Mesenchymal stem cell (in vitro differentiated cells and primary cell): ENCODE measurements at places on chromosomes 7 and 10.

- no peaks in the 10 kb centered on the region for H3K27me3 ChIP-seq
- H3K27ac ChIP-seq: no peak overlapping the region
- no peak overlapping the region for H3K4me3 ChIP-seq
- no peaks in the 10 kb centered on the region for H3K36me3 ChIP-seq
- peak; percentile 13 for DNase-seq
Measured at GRCh38 chr7:35758421-35758820, 42.4 kb upstream of the SEPTIN7 start.

GRCh38 chr7:927031-927671 is 27.3 kb downstream of the ADAP1 start:
- no peak overlapping the region for H3K27ac ChIP-seq
- H3K36me3 ChIP-seq: no peaks in the 10 kb centered on the region
- no peak overlapping the region for H3K4me3 ChIP-seq
- peaks cover 26% of the 10 kb centered on the region for H3K4me1 ChIP-seq

GRCh38 chr10:99671386-99671785 is 12.1 kb downstream of the ENTPD7 start:
- H3K4me3 ChIP-seq: no peak overlapping the region
- no peaks in the 10 kb centered on the region for H3K27me3 ChIP-seq
- H3K27ac ChIP-seq: no peak overlapping the region
- no peaks in the 10 kb centered on the region for H3K4me1 ChIP-seq
- DNase-seq: no peak
- H3K36me3 ChIP-seq: peaks cover 8% of the 10 kb centered on the region

DNA sequence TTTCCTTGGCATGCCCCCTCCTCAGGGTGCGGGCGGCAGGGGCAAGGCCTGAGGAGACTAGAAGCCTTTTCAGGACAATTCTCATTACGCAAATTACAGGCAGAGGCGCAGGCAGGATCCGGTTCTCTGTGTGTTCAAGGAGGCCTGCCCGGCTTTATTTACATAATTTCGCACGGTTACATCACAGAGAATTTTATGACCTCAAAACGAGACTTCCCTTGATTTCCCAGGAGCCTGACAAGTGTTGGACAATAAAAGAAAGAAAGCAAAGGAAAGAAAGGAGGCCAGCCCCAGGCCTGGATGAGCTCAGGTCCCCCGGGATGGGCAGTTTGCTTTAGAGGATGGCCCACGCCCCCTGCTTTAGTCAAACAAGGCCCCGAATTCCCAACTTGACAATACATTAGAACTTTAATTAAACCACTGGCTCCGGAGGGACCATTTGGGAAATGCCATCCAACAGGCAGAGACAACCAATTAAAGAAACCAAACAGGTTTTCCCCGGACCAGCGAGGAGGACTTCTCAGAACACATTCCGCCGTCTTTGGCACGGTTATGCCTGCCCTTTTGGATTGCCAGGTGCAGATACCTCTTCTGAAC is 2.9 kb downstream of the MNX1 start:
- no peak overlapping the region for H3K4me3 ChIP-seq
- H3K27me3 ChIP-seq: peaks cover 91% of the 10 kb centered on the region
- H3K27ac ChIP-seq: no peak overlapping the region
- DNase-seq: no peak
- no peaks in the 10 kb centered on the region for H3K36me3 ChIP-seq

DNA sequence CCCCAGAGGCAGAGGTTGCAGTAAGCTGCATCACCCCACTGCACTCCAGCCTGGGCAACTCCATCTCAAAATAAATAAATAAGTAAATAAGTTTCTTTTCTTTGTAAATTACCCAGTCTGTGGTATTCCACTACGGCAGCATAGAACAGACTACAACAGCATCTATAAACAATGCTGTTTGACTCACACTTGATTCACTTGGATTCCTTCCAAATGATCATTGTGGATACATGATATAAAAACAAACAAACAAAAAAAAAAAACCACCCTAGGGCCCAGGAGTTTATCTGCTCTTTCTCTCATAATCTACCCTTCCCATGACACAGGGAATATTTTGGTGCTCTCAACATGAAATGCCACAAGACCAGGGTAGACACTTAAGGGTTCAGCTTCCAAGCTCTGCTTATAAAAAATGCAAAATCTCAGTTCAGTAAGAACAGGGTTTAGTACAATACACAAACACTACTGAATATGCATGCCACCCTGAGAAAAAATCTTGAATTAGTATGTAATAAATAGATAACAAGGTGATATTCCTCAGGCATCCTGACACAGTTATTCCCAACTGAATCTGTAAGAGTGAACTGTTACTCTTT is 200.9 kb downstream of the FAM107B start:
- no peaks in the 10 kb centered on the region for H3K27me3 ChIP-seq
- no peaks in the 10 kb centered on the region for H3K36me3 ChIP-seq
- peaks cover 6% of the 10 kb centered on the region for H3K4me1 ChIP-seq

- no peak overlapping the region for H3K27ac ChIP-seq
- H3K4me1 ChIP-seq: peaks cover 10% of the 10 kb centered on the region
- DNase-seq: no peak
- no peaks in the 10 kb centered on the region for H3K27me3 ChIP-seq
Measured at GRCh38 chr7:47813620-47814260, 134.5 kb downstream of the PKD1L1 start.

- no peak overlapping the region for H3K27ac ChIP-seq
- H3K27me3 ChIP-seq: no peaks in the 10 kb centered on the region
- H3K4me1 ChIP-seq: peaks cover 2% of the 10 kb centered on the region
- no peaks in the 10 kb centered on the region for H3K36me3 ChIP-seq
- H3K4me3 ChIP-seq: no peak overlapping the region
Measured at GRCh38 chr10:3734111-3734510, 50.9 kb downstream of the KLF6 start.

GRCh38 chr7:94909179-94909466 is 1.7 kb downstream of the PPP1R9A start:
- peak overlapping the region; percentile 2 for H3K27ac ChIP-seq
- H3K4me3 ChIP-seq: peak overlapping the region; percentile 82
- H3K36me3 ChIP-seq: no peaks in the 10 kb centered on the region
- no peak for DNase-seq

DNA sequence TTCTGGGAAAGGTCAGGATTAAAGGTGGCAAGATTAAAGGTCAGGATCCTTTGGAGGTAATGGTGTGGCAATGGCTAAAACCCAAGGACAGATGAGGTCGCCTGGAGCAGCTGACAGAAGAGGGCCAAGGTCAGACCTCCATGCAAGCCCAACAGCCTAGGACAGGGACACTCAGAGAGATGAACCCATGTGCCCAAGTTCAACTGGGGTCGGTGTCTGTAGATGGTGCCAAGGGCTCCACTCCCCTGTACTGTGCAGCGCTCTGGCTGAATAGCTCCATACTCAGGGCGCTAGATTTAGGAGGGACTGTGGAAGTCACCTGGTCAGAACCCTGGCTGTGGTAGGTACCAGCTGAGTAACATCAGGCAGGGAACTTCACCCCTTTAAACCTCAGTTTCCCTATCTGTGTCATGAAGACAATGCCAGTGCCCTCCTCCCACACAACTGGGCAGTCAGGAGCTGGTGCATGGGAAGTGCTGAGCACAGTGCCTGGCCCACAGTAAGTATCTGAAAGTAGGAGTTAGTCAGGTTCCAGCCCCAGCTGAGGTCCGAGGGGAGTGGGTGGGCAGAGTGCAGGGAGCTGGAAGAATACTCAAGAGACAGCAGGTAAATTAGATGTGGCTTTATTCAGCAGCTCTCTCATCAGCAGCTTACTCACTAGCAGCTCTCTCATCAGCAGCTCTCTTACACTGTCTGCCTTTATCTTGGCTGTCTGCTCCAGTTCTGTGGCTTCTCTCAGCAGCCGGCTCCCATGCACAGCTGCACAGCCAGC is 327.1 kb downstream of the GLRX3 start:
- no peak overlapping the region for H3K27ac ChIP-seq
- no peak overlapping the region for H3K4me3 ChIP-seq
- no peak for DNase-seq
- H3K4me1 ChIP-seq: no peaks in the 10 kb centered on the region

- H3K27me3 ChIP-seq: no peaks in the 10 kb centered on the region
- no peaks in the 10 kb centered on the region for H3K36me3 ChIP-seq
- no peaks in the 10 kb centered on the region for H3K4me1 ChIP-seq
- no peak overlapping the region for H3K4me3 ChIP-seq
- DNase-seq: no peak
Measured at GRCh38 chr7:97499204-97499603, 232.7 kb upstream of the TAC1 start.

- H3K27me3 ChIP-seq: no peaks in the 10 kb centered on the region
- DNase-seq: no peak
- H3K36me3 ChIP-seq: no peaks in the 10 kb centered on the region
- H3K4me3 ChIP-seq: no peak overlapping the region
- no peaks in the 10 kb centered on the region for H3K4me1 ChIP-seq
- H3K27ac ChIP-seq: no peak overlapping the region
Measured at GRCh38 chr7:143435266-143435665, 8.0 kb upstream of the TAS2R60 start.

GRCh38 chr7:100515072-100515532 is 23.9 kb upstream of the AGFG2 start:
- no peaks in the 10 kb centered on the region for H3K27me3 ChIP-seq
- no peaks in the 10 kb centered on the region for H3K36me3 ChIP-seq
- peaks cover 3% of the 10 kb centered on the region for H3K4me1 ChIP-seq
- no peak overlapping the region for H3K27ac ChIP-seq
- no peak overlapping the region for H3K4me3 ChIP-seq

DNA sequence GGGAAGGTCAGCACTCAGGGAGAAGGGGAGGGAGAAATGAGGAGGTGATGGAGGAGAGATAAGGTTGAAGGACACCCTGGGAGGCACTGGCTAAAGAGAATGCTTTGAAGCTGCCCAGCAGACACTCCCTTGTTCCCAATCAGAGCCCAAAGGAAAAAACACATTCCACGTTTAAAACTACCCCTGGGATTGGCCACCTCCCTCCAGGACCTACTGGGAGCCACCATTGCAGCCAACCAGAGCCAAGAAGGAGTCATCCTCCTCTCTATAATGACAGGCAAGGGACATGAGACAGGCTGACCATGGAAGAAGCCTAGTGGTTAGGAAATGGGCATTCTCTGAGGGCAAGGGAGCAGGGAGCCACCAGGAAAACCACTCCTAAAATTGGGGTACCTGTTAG is 43.8 kb downstream of the MYO1G start:
- H3K27ac ChIP-seq: no peak overlapping the region
- peaks cover 4% of the 10 kb centered on the region for H3K4me1 ChIP-seq
- H3K4me3 ChIP-seq: no peak overlapping the region
- DNase-seq: no peak

DNA sequence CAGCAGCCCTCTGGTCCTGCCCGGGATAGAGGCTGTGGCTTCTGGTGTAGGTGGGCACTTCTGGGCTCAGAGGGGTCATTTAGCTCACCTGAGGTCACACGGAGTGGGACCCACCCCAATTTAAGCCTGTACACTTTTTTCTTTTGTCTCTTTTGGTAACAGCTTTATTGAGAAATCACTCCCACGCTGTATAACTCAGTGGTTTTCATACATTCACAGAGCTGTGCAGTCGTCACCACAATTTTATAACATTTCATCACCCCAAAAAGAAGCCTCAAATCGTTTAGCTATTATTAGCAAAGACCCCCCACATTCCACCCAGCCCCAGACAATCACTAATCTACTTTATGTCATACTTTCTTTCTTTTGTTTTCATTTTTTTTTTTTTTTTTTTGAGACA is 62.3 kb downstream of the LHPP start:
- no peak overlapping the region for H3K27ac ChIP-seq
- peaks cover 4% of the 10 kb centered on the region for H3K36me3 ChIP-seq
- H3K4me3 ChIP-seq: no peak overlapping the region
- peaks cover 10% of the 10 kb centered on the region for H3K4me1 ChIP-seq

DNA sequence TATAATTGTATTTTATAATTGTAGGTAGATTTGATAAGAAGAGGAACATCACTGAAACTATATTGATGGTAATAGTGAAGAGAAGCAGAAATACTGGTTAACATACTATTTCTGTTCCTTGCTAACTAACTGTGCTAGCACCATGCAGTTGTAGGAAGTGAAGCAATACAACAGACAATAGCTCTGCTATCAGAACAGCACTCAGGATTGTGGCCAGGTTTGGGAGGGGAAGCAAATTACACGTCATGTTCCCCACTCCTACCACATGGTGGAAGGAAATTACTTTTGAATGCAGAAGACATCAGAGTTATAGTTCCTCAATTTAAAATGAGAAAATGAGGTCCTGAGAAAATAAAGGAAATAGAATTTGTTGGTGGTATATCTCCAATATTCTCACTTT is 151.1 kb downstream of the DGKB start:
- H3K4me3 ChIP-seq: no peak overlapping the region
- no peaks in the 10 kb centered on the region for H3K27me3 ChIP-seq
- no peaks in the 10 kb centered on the region for H3K4me1 ChIP-seq

GRCh38 chr7:98760201-98760651 is 109.6 kb downstream of the TMEM130 start:
- H3K4me3 ChIP-seq: no peak overlapping the region
- DNase-seq: no peak
- no peaks in the 10 kb centered on the region for H3K4me1 ChIP-seq
- peaks cover 20% of the 10 kb centered on the region for H3K27me3 ChIP-seq

GRCh38 chr10:94630017-94630688 is 53.4 kb upstream of the CYP2C18 start:
- no peak overlapping the region for H3K27ac ChIP-seq
- H3K4me1 ChIP-seq: no peaks in the 10 kb centered on the region
- DNase-seq: peak; percentile 29
- H3K27me3 ChIP-seq: no peaks in the 10 kb centered on the region
- no peak overlapping the region for H3K4me3 ChIP-seq

DNA sequence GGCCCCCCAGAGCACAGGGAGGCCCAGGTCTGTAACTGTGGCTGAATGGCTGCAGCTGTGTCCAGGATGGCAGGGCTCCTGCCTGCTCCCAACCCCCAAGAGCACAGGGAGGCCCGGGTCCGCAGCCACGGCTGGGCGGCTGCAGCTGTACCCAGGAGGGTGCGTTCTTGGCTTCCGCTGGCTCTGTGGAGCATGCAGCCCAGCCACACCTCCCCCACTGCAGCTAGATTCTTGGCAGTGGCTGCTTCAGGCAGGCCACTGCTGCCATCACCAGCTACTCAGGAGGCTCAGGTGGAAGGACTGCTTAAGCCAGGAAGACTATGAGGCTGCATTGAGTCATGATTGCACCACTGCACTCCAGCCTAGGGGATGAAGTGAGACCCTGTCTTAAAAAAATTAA is 27.9 kb downstream of the C7orf25 start:
- no peaks in the 10 kb centered on the region for H3K27me3 ChIP-seq
- peak overlapping the region; percentile 56 for H3K27ac ChIP-seq
- no peak overlapping the region for H3K4me3 ChIP-seq
- DNase-seq: no peak
